ENCODE measurements at places on chromosomes 7 and 10. TPM values are rescaled to one million over a fixed set of nuclear protein-coding genes. Genes with fewer than 3 reads are reported as not detected.

- DNase-seq, result no peak
These were observed 187.2 kb upstream of the LYZL2 start for GRCh38 chr10:30816820-30817171.

DNA sequence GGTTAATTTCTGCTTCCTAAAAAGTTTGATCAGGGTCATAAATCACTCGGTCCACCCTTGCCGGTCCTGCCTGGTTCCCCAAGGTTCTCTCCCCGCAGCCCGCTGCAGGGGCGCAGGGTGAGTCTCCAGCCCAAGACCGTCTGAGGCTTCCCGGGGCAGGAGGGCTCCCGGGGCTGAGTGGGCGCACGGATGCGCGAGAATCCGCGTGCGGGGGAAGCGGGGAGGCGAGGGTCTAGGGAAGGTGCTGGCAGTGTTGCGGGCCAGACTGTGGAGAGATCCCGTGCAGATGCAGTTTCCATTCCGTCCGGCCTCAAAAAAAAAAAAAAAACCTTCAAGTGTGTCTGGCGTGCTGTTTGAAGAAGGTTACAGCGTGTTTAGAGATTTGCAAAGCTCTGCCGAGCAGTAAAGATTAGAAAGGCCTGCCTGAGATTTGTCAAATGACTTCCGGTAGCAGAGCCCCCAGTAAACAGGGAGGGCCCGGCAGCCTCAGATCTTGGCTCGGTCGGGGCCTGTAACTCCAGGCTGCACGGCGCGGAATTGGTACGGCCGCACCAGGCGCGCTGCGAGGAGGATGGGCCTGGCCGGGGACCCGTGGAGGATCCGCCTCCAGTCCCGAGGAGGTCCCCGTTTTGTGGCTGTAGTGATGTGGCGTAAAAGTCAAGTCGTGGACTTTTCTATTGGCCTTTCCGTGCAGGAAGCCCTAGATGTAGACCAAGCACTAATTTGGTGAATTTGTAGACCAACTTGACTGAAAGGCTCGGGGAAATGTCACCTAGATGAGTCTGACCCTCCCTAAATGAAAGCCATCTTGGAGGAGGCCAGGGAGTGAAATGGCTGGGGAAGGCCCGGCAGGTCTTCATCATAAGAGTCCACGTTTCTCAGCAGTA is 293.2 kb upstream of the NFE2L3 start:
- DNase-seq, result no peak

DNA sequence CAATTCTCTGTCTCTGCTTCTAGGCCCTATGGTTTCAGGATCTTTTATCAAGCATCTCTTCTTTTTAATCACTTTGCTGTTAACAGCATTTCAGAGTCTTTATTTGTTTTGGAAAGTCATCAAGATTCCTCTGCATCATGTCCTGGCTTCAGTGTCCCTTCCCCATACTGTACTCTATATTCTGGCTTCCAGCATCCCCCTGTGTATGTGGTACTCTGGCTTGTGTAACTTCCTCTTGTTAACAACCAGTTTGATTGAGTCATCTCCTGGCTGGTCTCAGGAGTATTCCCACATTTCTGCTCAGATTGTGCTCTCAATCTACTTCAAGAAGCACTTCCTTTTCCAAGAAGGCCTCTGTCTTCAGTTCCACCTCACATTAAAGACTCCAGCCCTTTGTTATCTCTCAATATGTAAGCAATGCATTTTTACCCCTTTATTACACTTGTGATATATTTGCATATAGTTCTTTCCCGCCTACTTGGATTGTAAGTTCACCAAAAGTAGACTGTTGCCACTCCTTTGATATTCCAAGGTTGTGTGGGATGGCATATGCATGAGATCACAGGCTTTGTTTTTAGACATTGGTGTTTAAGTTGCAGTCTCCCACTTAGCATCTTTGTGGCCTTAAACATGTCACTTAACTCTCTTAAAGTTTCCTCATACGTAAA is 15.1 kb upstream of the ATE1 start:
- DNase-seq, result no peak

GRCh38 chr7:80275192-80275605 is 140.6 kb downstream of the GNAI1 start:
- DNase-seq, result no peak

- DNase-seq, result no peak
These were observed 474.6 kb downstream of the GRM8 start for GRCh38 chr7:126778101-126778500.

The ARHGAP22 gene
- total RNA-seq, result 3.4 TPM

The ATOH7 gene
- total RNA-seq, result not detected

The FAM237B gene
- total RNA-seq, result not detected

The PGAM1 gene
- 328 TPM for total RNA-seq

The KCNMA1 gene
- 245 TPM for total RNA-seq

The HOXA9 gene
- not detected for total RNA-seq

The PDK4 gene
- 467 TPM for total RNA-seq

GRCh38 chr10:72808001-72808400 is 85.5 kb upstream of the OIT3 start:
- no peak for DNase-seq

DNA sequence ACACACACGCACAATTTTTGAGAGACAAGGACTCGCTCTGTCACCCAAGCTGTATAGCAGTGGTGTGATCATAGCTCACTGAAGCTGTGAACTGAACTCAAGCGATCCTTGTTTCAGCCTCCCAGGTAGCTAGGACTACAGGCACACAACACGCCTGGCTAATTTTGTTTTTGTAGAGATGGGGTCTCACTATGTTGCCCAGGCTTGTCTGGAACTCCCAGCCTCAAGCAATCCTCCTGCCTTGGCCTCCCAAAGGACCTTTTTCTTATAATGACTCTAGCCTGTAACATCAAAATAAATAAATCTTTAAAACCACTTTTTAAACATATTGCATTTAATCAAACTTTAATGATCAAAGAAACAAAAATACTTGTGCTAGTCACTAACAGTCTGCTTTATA is 140.9 kb upstream of the FGFR2 start:
- no peak for DNase-seq

DNA sequence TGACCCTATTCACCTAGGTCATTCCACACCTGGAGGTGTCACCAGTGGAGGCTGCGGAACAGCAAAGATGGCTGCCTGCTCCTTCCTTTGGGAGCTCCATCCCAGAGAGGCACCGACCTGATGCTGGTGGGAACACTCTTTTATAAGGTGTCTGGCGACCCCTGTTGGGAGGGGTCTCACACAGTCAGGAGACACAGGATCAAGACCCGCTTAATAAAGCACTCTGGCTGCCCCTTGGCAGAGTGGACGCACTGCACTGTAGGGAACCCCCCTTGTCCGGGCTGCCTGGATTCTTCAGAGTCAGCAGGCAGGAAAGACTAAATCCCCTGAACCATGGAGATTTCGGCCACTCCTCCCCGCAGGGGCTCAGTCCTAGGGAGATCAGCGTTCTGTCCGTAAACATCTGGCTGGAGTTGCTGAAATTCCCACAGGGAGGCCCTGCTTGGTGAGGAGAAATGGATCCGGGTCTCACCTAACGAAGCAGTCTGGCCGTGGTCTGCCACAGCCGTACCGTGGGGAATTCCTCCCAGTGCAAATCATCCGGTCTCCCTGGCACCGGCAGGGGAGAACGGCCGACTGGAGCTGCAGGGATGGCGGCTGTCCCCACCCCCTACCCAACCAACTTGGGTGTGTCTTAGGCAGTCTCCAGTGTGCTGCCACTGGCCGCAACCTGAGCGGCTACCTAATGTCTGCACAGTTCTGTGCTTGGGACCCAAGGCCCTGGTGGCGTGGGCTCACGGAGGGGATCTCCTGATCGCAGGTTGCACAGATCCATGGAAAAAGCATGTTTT is 66.1 kb downstream of the LSMEM1 start:
- DNase-seq, result no peak

DNA sequence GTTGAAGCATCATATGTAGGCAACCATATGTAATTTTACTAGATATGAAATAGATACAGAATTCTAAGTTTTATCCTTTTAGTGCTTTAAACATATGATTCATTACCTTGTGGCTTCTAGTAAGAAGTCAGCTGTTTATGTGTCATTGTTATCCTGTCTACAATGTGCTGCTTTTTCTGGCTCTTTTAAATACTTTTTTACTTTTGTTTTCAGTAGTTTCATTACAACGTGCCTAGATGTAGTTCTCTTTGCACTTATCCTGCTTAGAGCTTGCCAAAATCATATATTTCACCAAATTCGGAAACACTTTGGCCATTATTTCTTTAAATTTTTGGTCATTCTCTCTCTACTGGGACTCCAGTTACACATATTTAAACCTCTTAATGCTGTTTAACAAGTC is 26.4 kb downstream of the YAE1 start:
- no peak for DNase-seq

DNA sequence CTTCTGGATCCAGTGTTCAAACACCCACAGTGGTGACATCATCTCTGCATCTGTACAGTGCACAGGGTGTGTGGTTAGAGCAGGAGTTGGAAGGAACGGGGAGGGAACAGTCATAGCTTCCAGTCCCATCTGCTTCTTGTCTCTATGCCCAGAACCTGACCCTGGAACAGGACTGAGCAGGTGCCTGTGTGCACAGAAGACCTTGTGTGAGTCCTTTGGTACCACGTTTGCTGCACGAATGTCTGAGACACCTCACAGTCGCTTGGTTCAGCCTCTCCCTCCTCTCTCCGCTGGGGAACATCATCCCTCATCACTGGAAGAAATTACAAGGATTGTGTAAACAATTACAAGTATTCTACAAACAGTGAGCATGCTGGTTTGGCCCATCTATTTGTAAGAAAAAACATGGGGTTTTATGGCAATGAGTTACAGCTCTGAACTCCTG is 243.0 kb upstream of the KLF6 start:
- DNase-seq, result no peak

DNA sequence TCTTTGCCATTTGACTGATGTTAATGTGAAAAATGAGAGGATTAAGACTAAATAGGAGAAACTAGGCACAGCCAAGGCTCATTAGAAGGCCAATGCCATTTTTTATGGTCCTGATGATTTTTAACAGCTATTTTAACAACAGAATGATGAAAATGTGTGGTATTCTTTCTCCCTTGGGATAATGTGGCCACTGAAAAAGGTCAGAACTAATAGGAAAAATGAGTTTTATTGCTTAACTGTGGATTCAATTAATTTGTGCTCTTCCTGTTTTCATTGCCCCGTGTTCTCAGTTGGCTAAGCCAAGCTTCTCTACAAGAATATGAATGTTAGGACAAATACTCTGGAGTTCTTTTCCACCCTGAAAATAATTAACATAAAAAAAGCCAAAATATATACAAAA is 56.6 kb downstream of the BMPER start:
- DNase-seq, result peak; percentile 21

- no peak for DNase-seq
These were observed 54.0 kb downstream of the LAMB4 start for GRCh38 chr7:108076156-108076555.

DNA sequence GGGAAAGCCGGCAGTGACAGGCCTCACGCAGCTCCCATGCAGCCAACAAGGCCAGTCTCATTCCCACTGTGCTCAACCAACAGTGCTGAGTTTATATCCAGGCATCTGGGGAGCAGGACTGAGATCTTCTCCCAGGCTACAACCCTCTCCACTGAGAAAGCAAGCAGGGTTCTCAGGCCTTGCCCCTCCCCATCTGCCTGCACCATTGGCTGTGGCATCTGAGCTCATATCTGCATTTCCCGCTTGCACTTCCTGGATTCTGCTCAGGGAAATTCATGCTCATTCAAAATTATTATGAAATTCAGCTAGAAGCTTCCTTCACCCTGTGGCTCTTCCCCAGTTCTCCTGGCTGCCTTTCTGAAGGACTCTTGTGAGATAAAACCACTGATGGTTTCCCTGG is 1029.0 kb downstream of the GRM8 start:
- no peak for DNase-seq

DNA sequence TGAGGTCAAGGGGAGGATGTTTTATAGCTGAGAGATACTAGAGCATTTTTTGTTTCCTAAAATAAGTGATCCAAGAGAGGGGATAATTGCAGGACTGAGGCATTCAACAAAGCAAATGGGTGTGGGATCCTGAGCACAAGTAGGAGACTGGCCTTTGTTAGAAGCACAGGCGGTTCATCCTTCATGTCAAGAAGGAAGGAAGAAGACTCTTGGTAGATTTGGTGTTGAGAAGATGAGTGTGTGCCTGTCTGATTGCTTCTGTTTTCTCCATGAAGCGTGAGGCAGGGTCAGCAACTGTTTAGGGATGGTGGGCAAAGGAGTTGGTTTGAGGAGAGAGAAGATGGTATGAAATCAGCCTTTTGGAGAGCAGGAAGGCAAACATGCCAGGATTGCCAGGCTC is 27.6 kb downstream of the STRIP2 start:
- DNase-seq, result peak; percentile 72

DNA sequence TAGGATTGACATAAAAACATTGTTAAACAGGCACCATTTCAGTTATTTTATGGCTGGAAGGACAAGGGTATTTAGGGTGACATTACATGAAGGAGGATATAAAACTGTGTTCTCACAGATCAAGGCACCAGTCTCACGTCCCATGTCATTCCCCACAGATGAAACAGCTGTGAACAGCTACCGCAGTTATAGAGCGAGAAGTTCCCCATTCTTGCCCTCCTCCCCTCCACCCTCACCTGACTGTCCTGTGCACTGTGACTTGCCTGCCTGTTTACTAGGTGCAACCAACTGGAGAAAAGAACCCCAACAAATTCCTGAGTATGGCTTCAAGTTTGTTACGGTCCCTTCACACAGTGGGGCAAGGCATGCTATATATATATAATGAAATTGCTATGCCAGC is 141.6 kb downstream of the SND1 start:
- DNase-seq, result no peak

The IKZF1 gene
- 10.0 TPM for total RNA-seq

The CALML5 gene
- total RNA-seq, result not detected

The SORBS1 gene
- total RNA-seq, result 1,953 TPM

GRCh38 chr7:32892521-32893206 is 1.1 kb upstream of the KBTBD2 start:
- no peak for DNase-seq

GRCh38 chr7:46542076-46542475 is 621.0 kb upstream of the IGFBP3 start:
- DNase-seq, result no peak

Data from esophagus muscularis mucosa (tissue), 4 donors.